ENCODE measurements at places on chromosomes 1 and 21.

DNA sequence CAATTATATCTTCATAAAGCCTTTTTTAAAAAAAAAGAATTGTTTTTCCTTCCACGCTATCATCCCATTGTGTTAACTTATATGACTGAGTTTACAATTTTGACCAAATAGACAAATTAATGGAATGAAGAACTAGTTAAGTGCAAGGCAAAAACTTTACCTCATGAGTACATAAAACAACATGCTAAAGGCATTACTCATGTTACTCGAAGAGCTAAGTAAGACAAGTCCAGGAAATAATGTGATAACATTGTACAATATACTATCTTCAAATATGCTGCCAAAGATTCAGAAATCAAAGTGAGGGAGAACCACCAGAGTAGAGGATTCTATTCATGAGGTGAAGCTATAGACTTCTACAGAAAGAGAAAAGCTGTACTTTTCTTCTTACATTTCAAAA, 24.2 kb upstream of the DYNLT5 start:
- DNase-seq = no peak

GRCh38 chr1:36606641-36607262, 124.0 kb upstream of the CSF3R start:
- no peak for DNase-seq

GRCh38 chr1:181080556-181080955, 7.9 kb upstream of the IER5 start:
- DNase-seq = no peak

DNA sequence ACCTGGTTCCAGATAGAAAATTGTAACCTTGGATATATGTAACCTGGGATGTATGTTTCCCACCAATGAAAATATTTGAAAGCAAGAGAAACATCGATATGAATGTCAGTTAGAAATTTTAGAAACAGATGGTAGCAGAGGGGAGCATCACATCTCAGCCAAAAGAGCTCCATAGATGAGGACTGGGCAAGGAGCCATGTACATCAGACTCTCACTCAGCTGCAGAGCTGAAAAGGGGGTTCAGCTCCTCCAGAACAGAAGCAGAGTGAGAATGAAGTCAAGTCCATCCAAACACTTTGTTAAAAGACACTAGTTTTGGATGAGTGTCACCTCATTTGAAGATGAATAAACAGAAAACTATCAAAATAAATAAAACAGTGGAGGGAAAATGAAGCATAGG, 202.4 kb downstream of the HMCN1 start:
- no peak for DNase-seq

GRCh38 chr1:189500778-189501177, 976.9 kb downstream of the BRINP3 start:
- DNase-seq = no peak

GRCh38 chr1:23200883-23201282, 16.4 kb downstream of the HTR1D start:
- DNase-seq = no peak

GRCh38 chr1:231364192-231364591, 26.1 kb downstream of the SPRTN start:
- no peak for DNase-seq

All from NCI-H1105 (cell line).